ENCODE measurements at places on chromosomes 12 and 14.

GRCh38 chr12:100402763-100403162 lies 45.9 kb downstream of the SLC17A8 start:
- no peak for DNase-seq

GRCh38 chr12:104653730-104654664 lies 197.2 kb downstream of the CHST11 start:
- no peak for DNase-seq

DNA sequence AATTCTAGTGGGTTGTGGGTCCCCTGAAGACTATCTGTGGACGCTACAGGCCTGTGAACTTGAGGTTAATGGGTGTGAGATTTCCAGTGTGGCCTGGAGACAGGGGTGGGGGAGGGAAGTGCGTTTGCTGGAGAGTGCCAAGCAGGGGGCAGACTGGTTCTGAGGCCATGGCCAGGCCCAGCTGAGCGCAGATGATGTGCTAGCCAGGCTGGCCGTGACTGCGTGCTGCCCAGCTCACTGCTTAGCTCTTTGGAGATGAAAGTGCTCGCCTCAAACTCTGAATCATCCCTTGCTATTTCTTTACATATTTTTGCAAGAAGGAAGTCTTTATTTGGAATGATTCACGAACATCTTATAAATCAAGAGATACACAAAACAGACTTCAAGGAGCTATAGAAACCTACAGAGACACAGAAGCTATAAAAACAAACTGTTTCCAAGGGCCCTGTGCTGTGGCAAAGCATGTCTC lies 75.2 kb upstream of the PLEKHG3 start:
- peak; percentile 95 for DNase-seq

- peak; percentile 31 for DNase-seq
Observed at GRCh38 chr14:64910847-64911495, 3.3 kb upstream of the CHURC1 start.

GRCh38 chr12:8911606-8912268 lies 2.6 kb upstream of the PHC1 start:
- DNase-seq: no peak

DNA sequence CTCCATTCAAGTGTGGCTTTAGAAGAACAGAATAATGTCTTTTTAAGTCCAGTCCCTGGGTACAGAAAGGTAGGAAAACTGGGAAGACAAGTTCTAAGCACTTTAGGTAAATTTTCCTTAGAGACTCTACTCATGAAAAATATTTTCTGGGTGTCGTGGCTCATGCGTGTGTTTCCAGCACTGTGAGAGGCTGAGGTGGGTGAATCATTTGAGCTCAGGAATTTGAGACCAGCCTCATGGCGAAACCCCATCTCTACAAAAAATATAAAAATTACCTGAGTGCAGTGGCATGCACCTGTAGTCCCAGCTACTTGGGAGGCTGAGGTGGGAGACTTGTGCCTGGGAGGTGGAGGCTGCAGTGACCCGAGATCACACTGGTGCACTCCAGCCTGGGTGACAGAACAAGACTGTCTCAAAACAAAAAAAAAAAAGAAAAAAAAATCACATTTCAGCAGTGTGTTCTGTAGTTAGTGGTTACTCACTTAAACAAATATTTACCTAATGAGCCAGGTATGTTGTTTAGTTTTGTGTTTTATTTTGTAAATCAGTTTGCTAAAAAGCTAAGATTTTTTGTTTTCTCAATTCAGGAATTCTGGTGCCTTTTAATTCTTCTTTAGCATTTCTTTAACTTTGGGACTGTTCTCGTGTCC lies 52.3 kb upstream of the RD3L start:
- no peak for DNase-seq

DNA sequence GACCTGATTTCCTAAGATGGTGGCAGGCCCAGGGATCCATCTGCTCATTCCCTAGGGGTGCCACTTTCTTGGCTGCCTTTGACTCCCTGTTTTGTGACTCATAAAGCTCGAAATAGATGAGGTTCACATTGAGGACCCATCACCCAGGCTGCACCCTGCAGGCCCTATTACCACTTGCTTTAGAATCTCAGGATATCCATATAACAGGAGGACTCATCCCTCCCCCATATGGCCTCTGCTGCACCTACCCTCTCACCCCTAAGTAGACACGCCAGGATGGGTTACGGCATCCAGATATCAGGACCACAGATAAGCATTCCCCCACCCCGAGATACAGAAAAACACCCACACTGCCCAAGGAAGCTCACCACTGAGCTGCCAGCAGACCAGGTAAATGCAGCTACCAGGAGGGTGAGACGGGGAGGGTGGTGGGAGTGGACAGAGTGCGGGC lies 155.7 kb downstream of the DPF3 start:
- DNase-seq: peak; percentile 24

DNA sequence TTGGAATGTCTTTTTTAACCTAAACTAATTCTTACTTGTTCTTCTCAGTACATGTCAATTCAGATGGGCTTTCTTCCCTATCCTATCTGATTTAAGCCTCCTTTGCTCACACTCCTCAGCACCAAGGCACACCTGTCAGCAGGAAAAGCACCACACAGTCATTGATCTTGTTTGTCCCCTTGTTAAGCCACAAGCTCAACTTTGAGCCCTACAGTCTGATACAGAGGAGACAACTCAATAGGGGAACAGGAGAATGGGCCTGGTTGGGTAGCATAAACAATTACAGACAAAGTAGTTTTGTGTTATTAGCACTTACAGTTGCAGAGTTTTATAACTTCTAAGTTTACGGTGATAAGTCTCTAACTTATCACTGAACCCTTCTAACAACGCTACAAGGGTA lies 29.5 kb upstream of the SYCP3 start:
- no peak for DNase-seq

GRCh38 chr14:23702656-23703426 lies 66.7 kb downstream of the DHRS2 start:
- no peak for DNase-seq

DNA sequence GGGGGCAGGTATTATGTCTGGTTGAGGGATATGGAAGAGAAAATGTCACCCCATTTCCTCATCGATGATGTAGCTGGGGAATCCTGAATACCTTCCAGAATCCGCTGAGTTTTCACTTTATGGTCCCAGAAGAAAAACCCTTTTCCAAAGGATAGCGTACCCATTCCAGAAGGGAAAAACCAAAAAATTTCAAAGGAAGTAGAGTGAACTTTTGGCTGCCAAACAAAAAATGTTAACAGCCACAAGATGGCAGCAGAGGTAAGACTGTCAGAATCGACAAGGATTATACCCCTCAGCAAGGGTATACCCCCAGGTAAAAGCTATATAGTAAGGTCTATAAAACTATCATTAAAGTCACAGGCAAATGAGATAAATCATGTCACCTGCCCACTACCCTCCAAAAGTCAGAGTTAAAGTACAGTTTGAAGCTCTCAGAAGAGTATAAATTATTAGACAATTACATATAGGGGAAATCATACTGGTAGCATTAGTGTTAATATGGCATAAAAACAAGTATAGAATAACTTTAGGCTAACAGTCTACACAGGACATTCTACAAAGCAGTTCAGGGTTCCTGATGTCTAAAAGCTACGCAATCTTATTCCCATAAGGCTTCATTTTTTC lies 18.0 kb downstream of the ACIN1 start:
- DNase-seq: no peak

- peak; percentile 88 for DNase-seq
Observed at GRCh38 chr12:116864371-116865160, 16.7 kb downstream of the HRK start.

DNA sequence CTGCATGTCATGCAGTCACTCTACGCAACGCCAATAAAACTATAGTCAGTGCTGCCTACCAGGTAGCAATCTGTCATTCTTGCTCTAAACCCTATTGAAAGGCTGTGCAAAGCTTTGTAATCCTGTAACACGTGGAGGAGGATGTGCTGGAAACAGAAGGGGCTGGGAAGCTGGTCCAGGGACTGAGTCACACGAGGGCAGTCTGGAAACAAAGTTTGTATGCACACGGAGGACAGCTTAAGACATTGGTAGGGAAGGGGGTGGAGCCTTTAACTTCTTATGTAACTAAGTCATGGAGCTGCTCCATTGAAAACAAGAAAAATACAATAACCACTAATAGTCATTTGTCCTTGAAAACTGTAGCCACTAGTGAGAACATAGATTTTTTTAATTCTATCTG lies 128.0 kb downstream of the BCAT1 start:
- DNase-seq: peak; percentile 44

DNA sequence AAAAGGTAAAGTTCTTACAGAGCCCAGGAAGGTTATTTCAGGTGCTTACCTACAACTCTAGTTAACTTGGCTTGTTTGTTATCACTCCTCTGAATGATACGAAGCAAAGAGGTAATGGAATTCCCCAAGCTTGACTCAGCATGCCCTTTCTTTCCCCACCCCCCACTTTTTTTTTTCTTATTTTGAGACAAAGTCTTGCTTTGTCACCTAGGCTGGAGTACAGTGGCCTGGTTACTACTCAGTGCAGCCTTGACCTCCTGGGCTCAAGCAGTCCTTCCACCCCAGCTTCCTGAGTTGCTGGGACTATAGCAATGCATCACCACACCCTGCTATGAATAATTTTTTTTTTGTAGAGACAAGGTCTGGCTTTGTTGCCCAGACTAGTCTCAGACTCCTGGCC lies 17.1 kb upstream of the YBX3 start:
- DNase-seq: no peak

Measured in fibroblast of skin of right quadriceps (primary cell).